Lung (tissue), 17 donors: ENCODE measurements at places on chromosomes 7 and 10.

- no peak for DNase-seq
Measured at GRCh38 chr7:154440651-154441050, 388.5 kb downstream of the DPP6 start.

DNA sequence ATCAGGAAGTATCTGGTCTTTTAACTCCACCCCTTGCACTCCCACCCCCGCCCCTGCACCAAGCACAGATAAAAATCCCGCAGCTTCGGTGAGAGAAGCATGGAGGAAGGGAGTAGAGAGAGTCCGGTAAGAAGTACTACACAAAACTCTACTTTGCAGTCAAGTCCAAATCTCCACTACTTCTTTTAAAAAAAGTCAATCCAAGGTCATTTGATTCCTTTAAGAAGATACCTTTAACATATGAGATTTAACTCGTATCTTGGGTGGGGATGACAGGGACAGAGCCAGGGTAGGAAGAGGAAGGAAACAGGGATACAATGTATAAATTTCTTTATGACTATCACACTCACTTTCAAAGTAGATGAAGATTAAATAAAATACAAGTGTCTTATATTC lies 132.1 kb downstream of the NRBF2 start:
- peak; percentile 77 for DNase-seq

- DNase-seq, result peak; percentile 24
Measured at GRCh38 chr10:4838743-4839142, 12.7 kb downstream of the AKR1E2 start.

GRCh38 chr7:30923774-30924413 lies 12.2 kb downstream of the AQP1 start:
- DNase-seq, result no peak

DNA sequence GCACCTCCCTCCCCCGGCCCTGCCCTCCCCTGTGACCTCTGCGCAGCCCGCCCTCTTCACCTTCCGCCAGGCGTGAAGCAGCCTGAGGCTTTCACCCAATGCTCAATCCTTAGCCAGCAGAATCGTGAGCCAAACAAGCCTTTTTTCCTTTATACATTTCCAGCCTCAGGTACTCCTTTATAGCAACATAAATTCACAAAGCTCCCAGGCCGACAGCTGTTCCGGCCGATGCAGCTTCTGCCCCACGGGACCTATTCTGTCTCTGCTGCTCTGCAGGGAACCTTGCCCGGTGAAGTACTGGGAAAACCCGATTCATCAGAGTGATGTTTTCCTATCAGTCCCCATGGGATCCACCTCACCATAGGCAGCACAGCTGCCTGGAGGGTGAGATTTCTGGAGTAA lies 87.4 kb downstream of the CHST15 start:
- no peak for DNase-seq

GRCh38 chr7:31850601-31851000 lies 163.6 kb downstream of the PPP1R17 start:
- no peak for DNase-seq

- no peak for DNase-seq
Measured at GRCh38 chr7:133372337-133372736, 119.5 kb downstream of the EXOC4 start.

- DNase-seq, result no peak
Measured at GRCh38 chr10:72728462-72728861, 36.5 kb downstream of the MCU start.

- peak; percentile 64 for DNase-seq
Measured at GRCh38 chr7:519484-520390, at the start of gene PDGFA. PDGFA (minus strand) TSS chr7:519846; CDS start chr7:519001, 845 bp downstream.
